ENCODE measurements at places on chromosomes 5 and 9.

DNA sequence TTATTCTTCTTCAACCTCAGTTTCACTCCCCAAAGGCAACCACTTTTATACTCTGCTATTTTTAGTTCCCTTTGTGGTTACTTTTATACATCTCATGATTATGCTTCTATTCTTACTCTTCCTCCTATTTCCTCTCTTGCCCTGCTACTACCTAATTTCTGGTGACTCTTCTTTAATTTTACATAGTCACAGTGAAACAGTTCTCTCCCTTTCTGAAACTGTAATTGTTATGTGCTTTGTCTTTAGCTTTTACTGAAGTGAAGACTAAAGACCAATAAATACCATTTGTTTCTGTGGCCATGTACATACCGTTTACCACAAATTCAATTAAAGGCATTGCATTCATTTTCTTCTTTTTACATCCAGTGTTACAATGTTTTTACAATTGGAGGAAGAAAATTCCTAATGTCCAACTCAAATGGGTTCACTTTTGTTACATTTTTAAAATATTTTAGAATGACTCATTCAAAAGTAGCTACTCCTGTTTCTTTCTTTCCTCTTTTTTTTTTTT lies 410.6 kb downstream of the PSAT1 start:
- H3K36me3 ChIP-seq, result no peaks in the 10 kb centered on the region
- H3K4me1 ChIP-seq, result no peaks in the 10 kb centered on the region
- no peak overlapping the region for H3K27ac ChIP-seq

DNA sequence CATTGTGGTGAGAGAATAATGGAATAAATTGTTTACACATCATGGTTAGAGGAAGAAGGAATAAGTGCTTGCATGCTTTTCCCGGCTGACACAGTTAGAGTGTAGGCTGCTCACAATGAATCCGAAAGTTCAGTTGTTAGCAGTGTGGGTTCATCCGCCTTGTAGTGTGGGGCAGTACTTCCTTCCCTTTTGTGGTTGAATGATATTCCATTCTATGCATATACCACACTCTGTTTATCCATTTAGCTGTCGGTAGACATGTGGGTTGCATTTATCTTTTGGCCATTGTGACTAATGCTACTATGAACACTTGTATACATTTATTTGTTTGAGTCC lies 84.0 kb downstream of the COL5A1 start:
- H3K27me3 ChIP-seq, result peaks cover 2% of the 10 kb centered on the region
- no peaks in the 10 kb centered on the region for H3K36me3 ChIP-seq
- DNase-seq, result no peak
- H3K4me3 ChIP-seq, result no peak overlapping the region
- H3K4me1 ChIP-seq, result peaks cover 6% of the 10 kb centered on the region

DNA sequence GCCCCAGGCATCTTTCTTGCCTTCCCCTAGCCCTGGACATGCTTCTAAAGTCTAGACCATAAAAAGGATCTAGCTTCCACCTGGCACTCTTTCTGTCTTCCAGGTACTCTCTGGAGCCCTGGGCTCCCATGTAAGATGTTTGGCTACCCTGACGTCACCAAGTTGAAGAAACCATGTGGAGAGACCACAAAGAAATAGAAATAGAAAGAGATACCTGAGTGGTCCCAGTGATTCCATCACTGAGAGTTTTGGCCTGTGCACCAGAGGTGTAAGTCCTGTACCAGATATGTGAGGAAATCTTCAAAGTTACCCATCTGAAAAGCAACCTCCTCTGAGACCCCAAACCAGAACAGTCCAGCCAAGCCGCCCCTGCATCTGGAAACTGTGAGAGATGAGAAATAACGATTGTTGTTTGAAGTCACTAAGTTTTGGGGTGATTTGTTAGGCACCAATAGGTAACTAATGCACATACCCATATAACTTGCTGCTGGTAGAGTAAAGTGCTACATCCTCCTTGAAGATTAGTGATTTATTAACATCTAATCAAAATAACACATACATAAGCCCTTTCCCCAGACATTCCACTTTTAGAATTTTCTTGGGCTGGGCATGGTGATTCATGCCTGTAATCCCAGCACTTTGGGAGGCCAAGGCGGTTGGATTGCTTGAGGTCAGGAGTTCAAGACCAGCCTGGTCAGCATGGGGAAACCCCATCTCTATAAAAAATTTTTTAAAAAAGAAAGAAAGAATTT lies 85.7 kb upstream of the LHFPL2 start:
- H3K27me3 ChIP-seq, result peaks cover 5% of the 10 kb centered on the region
- no peaks in the 10 kb centered on the region for H3K36me3 ChIP-seq
- no peak overlapping the region for H3K27ac ChIP-seq
- DNase-seq, result no peak
- H3K4me3 ChIP-seq, result no peak overlapping the region
- no peaks in the 10 kb centered on the region for H3K4me1 ChIP-seq

DNA sequence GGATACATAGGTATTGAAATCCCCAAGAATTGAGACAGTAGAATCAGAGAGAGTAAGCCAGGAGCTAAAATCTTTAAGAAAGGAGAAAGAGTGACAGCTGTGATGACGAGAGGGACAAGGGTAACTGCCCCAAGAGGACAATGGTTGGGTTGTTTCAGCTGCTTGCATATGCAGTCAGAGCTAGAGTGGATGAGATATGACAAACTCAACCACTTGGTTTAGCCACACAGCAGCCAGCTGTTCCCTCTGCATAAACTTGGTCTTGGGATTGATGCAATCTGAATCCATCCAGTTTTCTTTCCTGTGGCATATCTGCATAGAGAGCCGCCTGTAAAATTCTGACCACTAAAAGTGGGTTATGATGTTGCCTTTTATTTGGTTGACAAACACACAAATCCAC lies 100.7 kb downstream of the ZNF622 start:
- no peak overlapping the region for H3K4me3 ChIP-seq
- no peaks in the 10 kb centered on the region for H3K27me3 ChIP-seq
- H3K4me1 ChIP-seq, result no peaks in the 10 kb centered on the region
- no peaks in the 10 kb centered on the region for H3K36me3 ChIP-seq

DNA sequence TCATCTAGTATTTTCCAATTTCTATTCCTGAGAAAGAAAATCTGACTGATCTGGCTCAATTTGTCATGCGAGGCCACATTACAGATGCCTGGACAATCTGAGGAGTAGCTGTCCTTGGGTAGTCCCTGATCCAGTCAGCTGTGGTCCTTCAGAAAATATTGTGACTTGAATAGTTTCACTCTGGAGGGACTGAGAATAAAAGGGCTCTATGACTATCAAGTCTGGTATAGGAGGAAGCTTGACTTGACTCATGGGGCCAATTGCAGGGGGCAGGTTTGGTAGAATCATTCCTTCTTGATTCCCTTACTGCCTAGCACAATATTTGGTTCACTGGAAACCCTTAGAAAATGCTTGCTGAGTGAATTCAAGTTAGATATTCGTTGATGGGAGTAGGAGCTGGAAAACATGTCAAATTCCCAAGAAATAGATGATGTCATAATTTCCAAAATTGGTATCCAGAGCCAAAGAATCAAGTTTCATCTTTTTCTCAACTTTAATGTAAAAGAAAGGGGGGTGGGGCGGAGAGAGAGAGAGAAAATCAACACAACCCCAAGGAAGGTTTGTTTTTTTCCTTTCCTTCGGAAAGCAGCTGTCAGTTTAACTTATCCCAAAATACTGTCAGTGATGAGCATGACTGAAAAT lies 32.4 kb upstream of the STX17 start:
- no peak overlapping the region for H3K4me3 ChIP-seq
- H3K27ac ChIP-seq, result no peak overlapping the region
- H3K27me3 ChIP-seq, result peaks cover 9% of the 10 kb centered on the region
- H3K4me1 ChIP-seq, result peaks cover 20% of the 10 kb centered on the region
- no peak for DNase-seq

DNA sequence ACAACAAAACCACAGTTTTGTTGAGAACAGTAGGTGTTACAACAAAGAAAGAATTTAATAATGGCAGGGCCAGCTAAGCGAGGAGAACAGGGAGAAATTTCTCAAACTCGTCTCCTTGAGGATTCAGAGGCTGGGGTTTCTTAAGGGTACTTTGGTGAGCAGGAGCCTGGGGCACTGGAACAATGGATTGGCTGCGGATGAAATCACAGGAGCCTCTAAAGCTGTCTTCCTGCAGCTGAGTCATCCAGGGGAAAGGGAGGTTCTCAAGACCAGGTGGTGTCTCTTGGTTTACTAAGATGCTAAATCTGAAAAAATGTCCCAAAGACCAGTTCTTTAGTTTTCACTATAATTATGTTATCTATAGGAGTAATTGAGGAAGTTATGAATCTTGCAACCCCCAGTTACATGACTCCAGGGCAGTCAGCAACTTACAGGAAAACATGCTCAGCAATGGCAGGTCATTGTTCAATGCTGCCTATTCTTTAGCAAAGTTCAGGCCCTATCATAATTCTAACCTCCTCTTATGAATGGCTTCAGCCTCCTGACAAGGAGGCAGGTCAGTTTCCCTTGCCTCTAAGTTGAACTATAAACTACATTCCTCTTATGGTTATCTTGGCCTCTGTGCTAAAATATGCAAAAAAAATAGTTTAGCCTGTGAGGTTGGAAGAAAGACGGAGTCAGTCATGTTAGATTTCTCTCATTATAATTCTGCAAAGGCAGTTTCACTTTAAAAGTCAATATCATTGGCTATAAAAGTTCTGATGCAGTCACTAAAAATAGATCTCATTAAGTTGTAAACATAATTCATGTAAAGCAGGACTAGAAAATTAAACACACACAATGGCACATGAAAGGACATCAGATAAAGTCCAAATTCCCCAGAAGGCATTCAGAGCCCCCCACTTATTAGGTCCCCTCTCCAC lies 63.3 kb upstream of the CKS2 start:
- H3K4me1 ChIP-seq, result no peaks in the 10 kb centered on the region
- DNase-seq, result no peak
- no peaks in the 10 kb centered on the region for H3K36me3 ChIP-seq
- peaks cover 7% of the 10 kb centered on the region for H3K27me3 ChIP-seq
- no peak overlapping the region for H3K27ac ChIP-seq

- peaks cover 28% of the 10 kb centered on the region for H3K27me3 ChIP-seq
- no peaks in the 10 kb centered on the region for H3K36me3 ChIP-seq
- no peaks in the 10 kb centered on the region for H3K4me1 ChIP-seq
- no peak for DNase-seq
- H3K4me3 ChIP-seq, result no peak overlapping the region
Measured at GRCh38 chr5:149297340-149298025, 25.8 kb downstream of the AFAP1L1 start.

DNA sequence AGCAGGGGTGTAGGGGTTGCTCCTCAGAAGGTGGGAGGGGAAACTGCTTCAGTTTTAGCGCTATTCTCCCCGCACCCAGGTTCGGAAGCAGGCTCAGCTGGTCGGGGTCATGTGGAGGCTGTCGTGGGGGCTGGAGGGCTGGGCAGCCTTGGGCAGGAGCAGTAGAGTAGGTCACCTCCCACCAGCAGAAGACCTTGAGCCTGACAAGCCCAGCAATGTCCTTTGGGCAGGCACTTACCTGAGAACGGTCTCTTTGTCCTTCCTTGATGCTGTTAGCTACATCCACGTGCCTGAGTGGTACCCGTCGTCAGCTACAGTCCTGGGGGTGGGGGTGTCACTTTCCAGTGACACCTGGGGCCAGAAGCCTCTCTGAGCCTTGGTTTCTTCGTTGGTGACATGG lies 20.3 kb downstream of the ENHO start:
- DNase-seq, result no peak
- no peaks in the 10 kb centered on the region for H3K36me3 ChIP-seq
- H3K4me1 ChIP-seq, result peaks cover 9% of the 10 kb centered on the region
- H3K27ac ChIP-seq, result no peak overlapping the region
- no peak overlapping the region for H3K4me3 ChIP-seq
- H3K27me3 ChIP-seq, result peaks cover 13% of the 10 kb centered on the region

DNA sequence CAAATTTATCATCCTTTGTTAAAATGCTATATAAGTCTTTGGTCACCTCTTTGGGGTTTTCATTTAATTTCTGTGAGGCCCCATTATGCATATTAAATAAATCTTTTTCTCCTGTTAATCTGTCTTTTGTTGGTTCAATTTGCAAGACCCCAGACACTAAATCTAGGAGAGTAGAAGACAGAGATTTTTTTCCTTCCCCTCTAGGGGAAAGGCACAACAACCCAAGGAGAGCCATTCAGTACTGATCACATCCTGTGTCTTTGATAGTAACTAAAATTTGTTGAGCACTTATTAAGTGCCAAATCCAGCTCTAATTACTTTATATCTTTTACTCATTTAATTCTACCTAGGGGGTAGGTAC lies 74.4 kb downstream of the ALDH7A1 start:
- DNase-seq, result no peak
- H3K36me3 ChIP-seq, result no peaks in the 10 kb centered on the region
- H3K4me3 ChIP-seq, result no peak overlapping the region
- no peak overlapping the region for H3K27ac ChIP-seq
- H3K4me1 ChIP-seq, result no peaks in the 10 kb centered on the region
- peaks cover 5% of the 10 kb centered on the region for H3K27me3 ChIP-seq

DNA sequence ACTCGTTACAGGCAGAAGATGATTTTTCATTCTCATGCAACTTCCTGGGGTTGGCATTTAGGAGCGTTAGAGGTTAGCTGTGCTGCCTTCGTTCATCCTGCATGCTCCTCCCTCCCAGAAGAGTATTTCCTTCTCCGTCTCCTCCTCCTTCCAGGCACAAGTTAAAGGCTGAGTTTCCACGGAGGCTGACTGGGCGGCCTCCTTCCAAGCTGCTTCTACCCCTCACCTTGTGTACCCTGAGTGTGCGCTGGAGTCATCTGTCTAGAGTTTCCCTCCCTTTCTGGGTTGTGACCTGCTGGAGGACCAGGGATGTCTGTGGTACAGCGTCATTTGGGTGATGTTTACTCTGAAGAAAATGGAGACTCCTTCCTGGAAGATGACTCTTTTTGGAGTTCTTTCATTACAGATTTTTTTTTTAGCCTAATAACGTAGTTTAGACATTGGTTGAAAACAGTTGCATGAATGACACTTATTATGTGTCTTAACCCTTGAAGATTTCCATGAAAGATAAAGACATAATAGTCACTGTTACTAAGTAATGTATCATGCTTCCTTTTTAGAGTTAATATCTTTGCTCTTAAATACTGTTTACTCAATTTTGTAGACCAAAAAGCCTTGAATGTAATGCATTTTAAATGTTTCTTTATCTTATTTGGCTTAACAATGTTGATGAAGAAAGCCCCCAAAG lies 146.9 kb downstream of the TENT4A start:
- H3K4me3 ChIP-seq, result no peak overlapping the region
- DNase-seq, result no peak
- H3K36me3 ChIP-seq, result no peaks in the 10 kb centered on the region
- H3K4me1 ChIP-seq, result peaks cover 3% of the 10 kb centered on the region
- no peak overlapping the region for H3K27ac ChIP-seq

All from activated CD4-positive, alpha-beta memory T cell treated with anti-CD3 and anti-CD28 coated beads, Interleukin-2, amount 10 ng/mL, durations not matched to agents 7 days and 5 days (primary cell).